Kidney (tissue), 22 donors: ENCODE measurements at places on chromosomes 7 and 10. TPM values are rescaled to one million over a fixed set of nuclear protein-coding genes. Genes with fewer than 3 reads are reported as not detected.

The TMEM196 gene
- 0.06 TPM for total RNA-seq

DNA sequence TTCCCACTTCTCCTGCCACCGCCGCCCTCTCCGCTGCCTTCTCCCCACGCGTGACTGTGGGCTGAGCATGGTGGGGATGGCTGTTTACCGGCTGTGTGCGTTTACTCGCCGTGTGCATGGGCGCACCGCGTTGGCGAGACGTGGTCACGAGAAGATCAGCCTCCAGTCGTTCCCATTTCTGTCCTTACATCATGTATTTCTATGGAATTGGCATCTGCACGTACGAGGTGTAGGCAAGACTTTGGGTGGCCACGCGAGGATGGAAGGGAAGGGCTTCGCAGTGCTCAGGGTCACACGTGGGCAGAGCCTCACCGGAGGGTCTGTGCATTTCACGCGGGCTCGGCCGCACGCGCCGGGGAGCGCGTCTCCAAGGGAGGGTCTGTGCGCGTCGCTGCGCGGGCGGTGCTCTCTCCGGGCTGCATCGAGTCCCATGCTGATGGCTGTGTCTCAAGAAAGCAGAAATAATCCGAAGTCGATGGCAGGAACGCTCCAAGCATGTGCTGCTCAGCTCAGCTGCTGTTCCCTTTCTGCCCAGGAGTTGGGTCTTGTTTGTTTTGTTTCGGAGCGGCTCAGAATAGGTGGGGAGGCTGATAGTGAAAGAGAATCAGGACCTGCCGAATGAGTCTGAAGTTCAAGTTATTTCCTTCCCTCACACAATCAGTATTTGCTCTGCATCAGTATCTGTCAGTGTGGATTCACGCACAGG lies 973 bp downstream of the CAMK1D start:
- peak; percentile 47 for DNase-seq
- H3K36me3 ChIP-seq = no peaks in the 10 kb centered on the region
- peaks cover 3% of the 10 kb centered on the region for H3K4me1 ChIP-seq
- no peaks in the 10 kb centered on the region for H3K27me3 ChIP-seq

DNA sequence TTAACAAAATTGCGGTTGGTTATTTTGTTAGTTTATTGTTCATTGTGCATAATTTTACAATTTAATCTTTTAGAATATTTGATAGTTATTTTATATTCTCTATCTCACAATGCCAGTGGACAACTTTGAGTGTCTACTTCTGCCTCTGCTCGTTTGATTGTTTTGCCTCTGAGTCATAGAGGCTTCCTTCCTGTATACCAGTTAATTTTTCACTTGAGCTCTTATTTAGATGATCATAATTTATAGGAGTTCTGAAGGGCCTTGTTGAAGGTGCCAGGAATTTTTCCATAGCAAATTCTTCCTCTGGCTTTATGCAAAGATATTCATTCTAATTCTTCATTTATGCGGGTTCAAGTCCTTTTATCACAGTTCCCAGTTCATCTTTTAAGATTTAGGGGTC lies 5.2 kb upstream of the MALRD1 start:
- H3K4me1 ChIP-seq = no peaks in the 10 kb centered on the region
- H3K27me3 ChIP-seq = no peaks in the 10 kb centered on the region
- no peaks in the 10 kb centered on the region for H3K36me3 ChIP-seq

- peak; percentile 43 for DNase-seq
- H3K27ac ChIP-seq = peak overlapping the region; percentile 61
- no peak overlapping the region for H3K4me3 ChIP-seq
- peaks cover 2% of the 10 kb centered on the region for H3K36me3 ChIP-seq
Measured at GRCh38 chr10:97596101-97597082, 6.9 kb downstream of the C10orf62 start.

- no peaks in the 10 kb centered on the region for H3K27me3 ChIP-seq
- no peak overlapping the region for H3K4me3 ChIP-seq
- no peaks in the 10 kb centered on the region for H3K4me1 ChIP-seq
Measured at GRCh38 chr7:36961097-36961496, 236.8 kb upstream of the AOAH start.

The OR2A7 gene
- 12.3 TPM for total RNA-seq

DNA sequence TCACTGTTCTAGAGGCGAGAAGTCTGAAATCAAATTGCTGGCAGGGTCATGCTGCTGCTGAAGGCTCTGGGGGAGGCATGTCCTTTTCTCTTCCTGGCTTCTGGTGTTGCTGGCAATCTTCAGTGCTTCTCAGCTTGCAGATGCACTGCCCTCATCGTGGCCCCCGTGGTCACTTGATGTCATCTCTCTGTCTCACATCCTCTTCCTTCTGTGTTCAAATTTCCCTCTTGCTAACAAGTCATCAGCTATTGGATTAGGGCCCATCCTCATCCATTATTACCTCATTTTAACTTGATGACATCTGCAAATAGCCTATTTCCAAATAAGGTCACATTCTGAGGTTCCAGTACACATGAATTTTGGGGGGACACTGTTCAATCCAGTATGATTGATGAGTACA lies 36.6 kb upstream of the SRGN start:
- H3K36me3 ChIP-seq = no peaks in the 10 kb centered on the region
- H3K4me1 ChIP-seq = no peaks in the 10 kb centered on the region
- H3K4me3 ChIP-seq = no peak overlapping the region
- H3K27ac ChIP-seq = no peak overlapping the region

DNA sequence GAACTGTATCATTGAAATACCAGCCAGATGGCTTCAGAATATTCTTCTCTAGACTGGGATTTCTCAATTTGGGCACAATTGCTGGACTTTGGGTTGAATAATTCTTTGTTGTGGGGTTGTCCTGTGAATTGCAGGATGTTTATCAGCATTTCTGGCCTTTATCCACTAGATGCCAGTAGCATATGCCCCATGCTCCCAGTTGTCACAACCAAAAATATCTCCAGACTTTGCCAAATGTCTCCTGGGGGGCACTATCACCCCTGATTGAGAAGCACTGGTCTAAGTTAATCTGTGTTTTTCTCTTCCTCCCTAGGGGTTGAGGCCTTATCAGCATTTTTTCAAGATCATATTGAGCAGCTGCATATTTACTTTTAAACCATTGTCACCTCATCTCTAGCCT lies 204.9 kb upstream of the SP8 start:
- no peak for DNase-seq
- no peak overlapping the region for H3K27ac ChIP-seq
- H3K27me3 ChIP-seq = no peaks in the 10 kb centered on the region
- H3K4me1 ChIP-seq = no peaks in the 10 kb centered on the region
- H3K36me3 ChIP-seq = no peaks in the 10 kb centered on the region

The MRPS17 gene
- total RNA-seq = 12.5 TPM

GRCh38 chr10:44986670-44987069 lies 8.1 kb upstream of the DEPP1 start:
- H3K4me1 ChIP-seq = peaks cover 10% of the 10 kb centered on the region
- DNase-seq = no peak
- no peak overlapping the region for H3K4me3 ChIP-seq
- H3K36me3 ChIP-seq = no peaks in the 10 kb centered on the region
- no peaks in the 10 kb centered on the region for H3K27me3 ChIP-seq

The OLAH gene
- total RNA-seq = 0.50 TPM

- no peak overlapping the region for H3K4me3 ChIP-seq
- no peak overlapping the region for H3K27ac ChIP-seq
- no peak for DNase-seq
- H3K27me3 ChIP-seq = no peaks in the 10 kb centered on the region
- H3K4me1 ChIP-seq = peaks cover 3% of the 10 kb centered on the region
- no peaks in the 10 kb centered on the region for H3K36me3 ChIP-seq
Measured at GRCh38 chr10:4512671-4513240, 313.3 kb upstream of the AKR1E2 start.

DNA sequence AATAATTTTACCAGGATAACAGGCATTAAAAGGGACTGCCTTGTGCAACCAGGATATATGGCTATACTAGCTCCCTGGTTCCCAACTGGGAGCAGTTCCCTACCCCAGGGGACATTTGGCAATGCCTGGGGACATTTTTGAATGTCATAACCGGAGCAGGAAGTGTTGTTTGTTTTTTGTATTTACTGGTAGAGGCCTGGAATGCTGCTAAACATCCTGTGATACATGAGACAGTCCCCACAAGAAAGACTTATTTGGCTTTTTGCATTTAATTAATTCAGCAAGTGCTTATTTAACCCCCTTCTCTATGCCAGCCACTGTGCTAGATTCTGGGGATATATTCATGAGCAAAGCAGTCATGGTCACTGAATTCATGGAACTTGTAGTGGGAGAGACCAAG lies 181.2 kb downstream of the BBS9 start:
- H3K4me1 ChIP-seq = peaks cover 7% of the 10 kb centered on the region
- no peaks in the 10 kb centered on the region for H3K36me3 ChIP-seq
- H3K27ac ChIP-seq = no peak overlapping the region
- no peaks in the 10 kb centered on the region for H3K27me3 ChIP-seq
- DNase-seq = no peak

GRCh38 chr7:22270371-22270770 lies 86.6 kb downstream of the RAPGEF5 start:
- H3K4me1 ChIP-seq = no peaks in the 10 kb centered on the region
- no peaks in the 10 kb centered on the region for H3K27me3 ChIP-seq
- no peak overlapping the region for H3K4me3 ChIP-seq
- no peaks in the 10 kb centered on the region for H3K36me3 ChIP-seq
- H3K27ac ChIP-seq = no peak overlapping the region

- H3K27ac ChIP-seq = no peak overlapping the region
- H3K27me3 ChIP-seq = no peaks in the 10 kb centered on the region
- DNase-seq = no peak
Measured at GRCh38 chr10:21364196-21365114, 161.0 kb downstream of the SKIDA1 start.

- no peaks in the 10 kb centered on the region for H3K27me3 ChIP-seq
- no peaks in the 10 kb centered on the region for H3K36me3 ChIP-seq
- no peaks in the 10 kb centered on the region for H3K4me1 ChIP-seq
- H3K27ac ChIP-seq = no peak overlapping the region
- no peak for DNase-seq
Measured at GRCh38 chr10:125221716-125222115, 61.4 kb upstream of the CTBP2 start.

The INSIG1 gene
- 24.6 TPM for total RNA-seq

DNA sequence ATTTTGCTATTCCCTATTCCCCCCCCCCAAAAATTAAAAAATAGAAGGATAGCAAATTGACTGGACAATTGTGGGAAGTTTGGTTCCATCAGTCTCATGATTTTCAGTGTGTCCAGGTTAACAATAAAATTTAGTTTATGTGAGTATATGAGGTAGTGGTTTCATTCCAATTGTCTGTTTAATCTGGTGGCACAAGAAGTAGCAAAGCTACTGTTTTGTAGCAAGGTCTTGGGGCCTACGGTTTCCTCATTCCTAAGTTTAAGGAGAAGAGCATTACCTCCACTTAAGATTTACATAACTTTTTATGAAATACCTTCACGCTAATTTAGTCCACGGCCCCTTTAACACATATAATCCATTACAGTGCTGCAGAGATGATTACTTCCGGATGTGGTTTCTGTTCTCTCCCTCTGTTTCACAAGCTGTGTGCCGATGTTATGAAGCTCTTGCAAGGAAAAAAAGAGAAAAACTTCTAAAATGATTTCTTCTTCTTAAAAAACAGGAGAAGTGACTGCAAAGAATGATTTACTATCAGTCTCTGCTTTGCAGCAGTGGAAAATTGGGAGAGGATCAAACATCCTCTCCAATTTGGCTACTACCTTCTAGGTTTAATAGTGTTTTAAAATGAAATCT lies 32.7 kb upstream of the NPVF start:
- H3K27ac ChIP-seq = no peak overlapping the region
- DNase-seq = peak; percentile 51
- no peaks in the 10 kb centered on the region for H3K36me3 ChIP-seq
- H3K4me3 ChIP-seq = no peak overlapping the region
